ENCODE measurements at places on chromosomes 2 and 18.

GRCh38 chr2:163591461-163591860, 144.3 kb downstream of the FIGN start:
- no peak for DNase-seq

DNA sequence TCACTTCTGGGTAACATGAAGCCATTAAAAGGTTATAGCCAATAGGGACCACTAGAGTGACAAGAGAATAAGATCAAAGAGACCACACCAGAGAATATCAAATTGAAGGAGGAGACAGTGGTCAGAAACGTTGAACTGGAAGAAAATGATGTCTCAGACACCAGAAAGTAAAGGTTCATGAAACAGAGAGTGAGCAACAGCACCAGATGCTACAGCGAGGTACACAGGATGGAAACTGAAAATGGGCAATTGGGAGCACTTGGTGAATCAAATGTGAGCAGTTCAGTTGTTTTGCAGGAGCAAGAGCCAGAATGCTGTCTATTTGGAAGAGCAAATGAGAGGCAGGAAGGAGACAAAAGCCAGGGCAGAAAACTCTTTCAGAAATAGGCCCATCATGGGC, 162.6 kb downstream of the SS18 start:
- no peak for DNase-seq

DNA sequence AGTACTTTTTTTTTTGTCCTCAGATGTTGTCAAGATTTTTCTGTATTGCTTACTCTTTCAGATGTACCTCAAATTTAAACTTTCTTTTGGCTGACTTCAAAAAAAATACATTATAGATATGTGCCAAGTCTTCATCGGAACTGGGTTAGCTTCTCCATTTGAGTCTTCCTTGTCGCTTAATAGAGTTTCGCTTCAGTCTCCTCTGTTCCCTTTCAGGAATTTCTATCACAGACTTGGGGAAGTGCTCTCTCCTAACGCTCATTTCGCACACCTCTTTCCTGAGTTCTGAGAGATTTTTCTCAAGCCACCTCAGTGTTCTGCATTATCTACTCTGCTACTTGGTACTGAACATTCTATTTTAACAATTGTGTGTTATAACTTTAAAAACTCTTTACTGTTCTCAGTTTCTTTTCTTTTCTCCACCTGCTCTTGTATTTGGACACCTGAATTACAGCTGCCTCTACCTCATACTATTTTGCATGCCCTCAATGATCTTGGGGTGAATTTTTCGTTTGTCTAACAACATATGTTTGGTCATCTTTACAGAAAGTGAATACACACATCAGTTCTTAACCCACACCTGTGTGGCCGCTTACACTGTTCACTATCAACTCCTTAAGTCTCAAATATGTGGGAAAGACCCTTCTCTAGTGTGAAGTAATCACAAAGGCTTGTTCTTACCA, 16.5 kb downstream of the PTPN2 start:
- no peak for DNase-seq

DNA sequence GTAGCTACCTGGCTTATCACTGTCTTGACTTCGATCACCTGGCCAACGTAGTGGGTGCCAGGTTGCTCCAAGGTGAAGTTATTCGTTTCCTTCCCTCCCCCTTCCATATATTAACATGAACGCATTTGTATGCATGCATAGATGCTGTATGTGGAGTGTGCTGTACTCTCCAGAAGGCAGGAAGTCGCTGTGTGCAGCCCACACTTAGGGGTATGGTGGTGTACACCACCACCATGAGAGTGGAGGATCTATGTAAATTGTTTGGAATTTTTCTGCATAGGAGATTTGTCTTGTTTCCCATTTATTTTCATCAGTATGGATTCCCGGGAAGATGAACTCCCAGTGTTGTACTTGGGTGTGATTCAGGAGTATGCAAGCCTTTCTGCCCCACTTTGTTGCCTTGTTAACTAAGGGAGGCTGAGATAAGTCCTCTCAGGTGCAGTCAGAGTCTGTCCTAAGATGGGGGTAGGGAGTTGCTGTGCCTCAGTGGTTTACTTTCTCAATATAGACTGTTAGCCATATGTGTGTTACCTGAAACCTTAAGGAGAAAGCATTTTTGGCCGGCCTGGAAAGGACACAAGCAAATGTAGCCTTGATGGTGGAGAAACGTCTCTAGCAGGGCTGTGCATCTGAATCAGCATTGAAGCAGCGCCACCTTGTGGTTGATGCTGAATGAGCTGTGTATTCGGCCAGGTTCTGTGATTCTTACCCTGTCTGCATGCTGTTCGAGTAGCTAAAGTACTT, 149.8 kb downstream of the TANC1 start:
- peak; percentile 88 for DNase-seq

- no peak for DNase-seq
Measured at GRCh38 chr2:26873286-26873983, 25.5 kb downstream of the DPYSL5 start.

GRCh38 chr2:8987410-8987809, 16.1 kb downstream of the MBOAT2 start:
- DNase-seq: no peak

DNA sequence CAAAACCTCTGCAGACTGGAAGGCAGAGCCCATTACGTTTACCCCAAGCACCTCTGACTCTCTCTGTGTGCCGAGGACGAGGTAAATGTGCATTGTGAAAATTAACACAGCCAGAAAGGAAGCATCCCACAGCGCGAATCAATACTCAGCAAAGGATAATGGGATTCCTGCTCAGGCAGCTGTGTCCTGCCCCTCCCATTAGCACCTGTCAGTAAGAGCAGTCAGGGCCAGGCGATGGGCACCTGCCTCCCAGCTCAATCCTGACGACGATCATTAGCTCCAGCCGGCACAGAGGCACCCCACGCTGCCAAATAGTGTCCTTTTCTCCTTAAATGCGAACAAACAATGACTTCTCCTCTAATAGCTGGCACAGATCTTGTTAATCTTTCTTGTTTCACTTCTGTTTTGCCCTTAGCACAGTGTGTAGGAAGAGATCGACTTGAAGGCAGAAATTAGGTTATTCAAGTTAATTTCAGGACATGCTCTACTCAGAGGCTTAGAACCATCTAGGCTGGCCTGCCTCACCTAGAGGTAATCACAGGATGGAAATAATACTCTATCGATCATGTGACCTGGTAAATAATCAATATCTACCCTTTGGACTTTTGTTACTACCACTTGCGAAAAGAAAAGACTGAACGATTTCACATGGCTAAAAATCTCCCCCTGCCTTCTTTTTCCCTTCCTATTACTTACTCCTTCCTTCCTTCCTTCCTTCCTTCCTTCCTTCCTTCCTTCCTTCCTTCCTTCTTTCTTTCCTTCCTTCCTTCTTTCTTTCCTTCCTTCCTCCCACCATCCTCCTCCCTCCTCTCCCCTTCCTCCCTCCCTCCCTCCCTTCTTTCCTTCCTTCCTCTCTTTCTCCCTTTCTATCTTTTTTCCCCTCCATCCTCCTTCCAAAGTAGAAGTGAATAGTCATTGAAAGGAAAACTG, 487.9 kb upstream of the ID2 start:
- no peak for DNase-seq

- no peak for DNase-seq
Measured at GRCh38 chr2:185472574-185472973, 266.0 kb upstream of the FSIP2 start.

DNA sequence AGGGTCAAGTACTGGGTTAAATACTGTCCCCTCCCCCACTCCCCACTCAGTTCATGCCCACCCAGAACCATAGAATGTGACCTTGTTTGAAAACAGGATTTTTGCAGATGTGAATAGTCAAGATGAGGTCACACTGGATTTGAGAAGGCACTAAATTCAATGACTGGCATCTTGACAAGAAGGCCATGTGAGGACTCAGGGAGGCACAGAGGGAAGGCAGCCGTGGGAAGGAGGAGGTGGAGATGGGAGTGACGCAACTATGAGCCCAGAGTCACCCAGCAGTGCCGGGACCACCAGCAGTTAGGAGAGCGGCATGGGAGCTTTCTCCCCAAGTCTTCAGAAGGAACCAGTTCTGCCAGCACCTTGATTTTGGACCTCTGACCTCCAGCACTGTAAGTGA, 257.3 kb downstream of the BCL2 start:
- DNase-seq: no peak

DNA sequence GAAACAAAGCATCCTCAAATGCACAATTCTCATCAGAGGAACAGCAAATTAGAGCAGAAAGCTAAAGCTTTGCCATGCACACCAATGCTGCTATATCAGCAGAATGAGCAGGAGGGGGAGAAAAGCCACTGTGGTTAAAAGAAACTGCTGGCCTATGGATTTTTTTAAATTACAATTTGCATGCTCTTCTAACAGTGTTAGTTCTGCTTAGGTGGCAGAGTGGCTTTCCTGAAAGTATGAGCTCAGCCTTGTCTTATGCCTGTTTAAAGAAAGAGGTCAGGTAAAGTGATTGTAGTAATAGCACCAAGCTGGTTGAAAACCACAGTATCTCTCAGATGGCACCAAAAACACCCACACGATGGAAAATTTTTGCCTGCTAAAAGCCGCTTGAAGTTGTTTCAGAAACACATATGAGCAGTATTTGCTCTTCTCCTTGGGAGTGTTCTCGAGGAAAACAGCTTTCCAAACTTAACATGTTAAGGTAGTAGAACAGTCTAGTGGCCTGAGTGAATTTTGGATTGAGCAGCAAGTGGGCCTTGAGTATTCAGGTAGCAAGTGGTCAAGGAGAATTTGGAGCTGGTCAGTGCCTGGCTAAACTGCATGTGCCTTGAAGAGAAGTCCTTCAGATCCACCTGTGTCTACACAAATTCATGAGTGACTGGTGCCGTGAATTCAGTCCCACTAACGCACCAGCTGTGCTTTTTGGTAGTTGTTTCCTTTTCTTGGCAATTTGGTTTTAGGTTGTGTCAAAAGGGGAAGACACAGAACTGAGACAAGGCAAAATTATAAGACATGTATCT, 19.6 kb upstream of the NDUFV2 start:
- DNase-seq: no peak

DNA sequence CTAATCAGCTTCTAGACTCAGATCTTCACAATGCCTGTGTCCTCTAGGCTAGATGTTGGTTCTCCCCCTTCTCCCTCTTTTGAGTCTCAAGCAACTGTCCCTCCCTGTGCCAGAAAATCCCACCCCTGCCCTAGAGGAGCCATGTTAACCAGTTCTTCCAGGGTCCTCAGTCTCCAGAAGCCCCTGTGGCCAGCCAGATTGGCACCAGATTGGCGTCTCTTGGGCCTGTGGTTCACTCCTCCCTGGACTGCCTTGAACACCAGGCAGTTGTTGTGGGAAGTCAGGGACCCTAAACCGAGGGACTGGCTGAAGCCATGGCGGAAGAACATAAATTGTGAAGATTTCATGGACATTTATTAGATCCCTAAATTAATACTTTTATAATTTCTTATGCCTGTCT, 36.6 kb downstream of the CYP26B1 start:
- DNase-seq: no peak

DNA sequence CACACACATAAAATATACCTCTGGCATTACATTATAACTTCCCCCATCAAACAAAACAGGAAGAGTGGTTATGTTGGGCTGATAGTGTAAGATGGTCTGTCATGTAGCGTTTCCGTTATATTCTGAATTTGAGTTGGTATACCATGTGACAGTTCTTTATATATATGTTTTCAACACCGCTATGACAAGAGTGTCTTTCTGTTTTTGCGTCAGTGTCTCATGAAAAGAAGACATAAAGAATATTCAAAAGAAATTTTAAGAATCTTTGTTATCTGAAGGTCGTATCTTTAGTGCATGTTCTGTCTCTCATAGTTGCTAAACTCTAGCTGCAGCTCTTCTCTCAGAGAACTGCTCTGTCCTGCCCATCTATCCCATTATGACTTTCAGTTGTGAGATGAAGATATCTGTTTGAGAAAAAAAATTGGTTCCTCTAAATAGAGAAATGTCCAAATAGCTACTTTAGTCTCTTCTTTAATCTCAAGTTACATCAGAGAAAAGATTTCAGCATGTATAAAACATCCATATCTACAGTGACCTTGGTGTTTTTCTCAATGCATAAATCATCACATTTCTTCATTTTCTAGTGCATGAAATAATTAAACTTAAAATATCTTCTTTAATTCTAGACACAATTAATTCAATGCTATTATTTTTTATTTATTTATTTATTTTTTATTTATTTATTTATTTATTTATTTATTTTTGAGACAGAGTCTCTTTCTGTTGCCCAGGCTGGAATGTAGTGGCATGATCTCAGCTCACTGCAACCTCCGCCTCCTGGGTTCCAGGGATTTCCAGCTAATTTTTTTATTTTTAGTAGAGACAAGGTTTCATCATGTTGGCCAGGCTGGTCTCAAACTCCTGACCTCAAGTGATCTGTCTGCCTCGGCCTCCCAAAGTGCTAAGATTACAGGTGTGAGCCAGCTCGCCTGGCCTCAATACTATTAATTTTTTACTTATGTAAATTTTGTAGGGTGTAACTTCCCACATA, 24.3 kb upstream of the PSME4 start:
- DNase-seq: no peak

- DNase-seq: peak; percentile 85
Measured at GRCh38 chr18:35605686-35606417, 24.3 kb downstream of the GALNT1 start.

GRCh38 chr2:151150331-151151320, 111.0 kb downstream of the RBM43 start:
- no peak for DNase-seq

GRCh38 chr2:167192833-167193232, 304.6 kb downstream of the XIRP2 start:
- DNase-seq: no peak

GRCh38 chr2:190431907-190432306, 23.8 kb downstream of the MFSD6 start:
- DNase-seq: peak; percentile 81

GRCh38 chr2:160221391-160222276, 21.6 kb upstream of the ITGB6 start:
- DNase-seq: peak; percentile 38

GRCh38 chr18:5424903-5425664, 118.7 kb downstream of the EPB41L3 start:
- DNase-seq: peak; percentile 67

GRCh38 chr2:38122344-38122743, 46.4 kb upstream of the CYP1B1 start:
- no peak for DNase-seq

DNA sequence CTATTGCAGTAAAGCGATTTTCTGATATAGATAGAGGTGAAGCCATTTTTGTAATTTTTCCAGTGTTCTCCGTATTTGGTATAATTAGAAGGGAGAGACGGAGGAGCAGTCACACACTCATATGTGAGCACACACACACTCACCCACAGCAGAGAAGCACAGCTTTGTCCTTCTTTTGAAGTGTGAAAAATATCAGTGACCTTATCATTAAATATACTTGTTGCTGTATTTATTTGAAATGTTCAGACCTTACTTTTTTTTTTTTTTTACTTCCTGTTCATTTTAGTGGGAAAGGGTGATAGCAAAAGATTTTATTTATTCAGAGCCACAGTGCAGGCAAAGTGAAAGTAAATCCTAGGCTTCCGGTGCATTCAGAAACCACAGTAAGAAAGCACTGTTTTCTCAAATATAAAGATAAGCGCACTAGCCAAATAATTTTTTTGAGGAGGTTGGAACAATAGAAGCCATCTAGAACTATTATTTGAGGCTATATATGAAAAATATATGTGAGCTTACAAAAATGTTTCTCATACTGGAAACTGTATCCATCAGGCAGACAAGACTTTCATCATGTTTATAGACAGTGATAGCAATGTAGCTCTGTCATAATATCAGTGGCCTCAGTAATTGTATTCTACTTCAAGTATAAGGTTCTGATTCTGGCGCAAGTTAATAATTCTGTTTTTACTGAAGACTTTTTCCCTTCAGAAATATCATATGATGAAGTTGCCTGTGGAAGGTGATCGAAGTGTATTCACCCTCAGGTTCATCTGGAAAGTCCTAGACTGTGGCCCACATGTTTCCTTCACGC, 37.2 kb downstream of the TSHZ1 start:
- DNase-seq: peak; percentile 86

- DNase-seq: no peak
Measured at GRCh38 chr18:58315041-58315440, 271.0 kb downstream of the NEDD4L start.

GRCh38 chr2:56263876-56264275, 80.1 kb downstream of the CCDC85A start:
- no peak for DNase-seq
